Stimulated activated CD4-positive, alpha-beta T cell treated with anti-CD3 and anti-CD28 coated beads, Interleukin-15, amount 100 ng/mL, for 24 hours (primary cell): ENCODE measurements at places on chromosomes 3 and 15.

DNA sequence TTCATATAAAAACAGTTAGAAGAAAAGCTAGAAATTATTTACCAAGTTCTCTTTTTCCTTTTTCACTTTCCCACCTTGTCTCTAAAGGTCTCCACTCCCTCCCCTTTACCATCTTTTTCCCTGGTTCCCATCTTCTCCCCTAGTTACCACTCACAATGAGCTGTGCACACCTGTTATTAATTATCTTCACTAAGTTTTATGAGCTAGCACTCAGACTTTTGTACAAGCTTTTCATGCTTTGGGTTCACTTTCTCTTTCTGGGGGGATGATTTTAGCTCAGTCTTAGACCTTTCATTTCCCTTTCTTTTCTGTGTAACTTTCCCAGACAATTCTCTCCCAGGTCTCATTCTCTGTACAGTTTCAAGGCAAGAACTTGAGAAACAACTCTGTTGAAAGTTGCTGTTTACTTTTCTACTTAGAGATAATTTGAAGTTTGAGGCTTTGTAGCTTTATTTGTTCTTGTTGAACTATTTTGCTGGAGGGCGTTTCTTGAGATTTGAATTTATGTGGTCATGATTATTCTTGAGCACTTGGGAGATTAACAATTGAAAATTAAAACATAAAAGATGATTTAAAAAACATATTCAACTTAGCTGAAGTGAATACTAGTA, 24.0 kb upstream of the AADAC start:
- no peak for DNase-seq

- no peak for DNase-seq
Observed at GRCh38 chr15:88179562-88179961, 77.0 kb downstream of the NTRK3 start.

DNA sequence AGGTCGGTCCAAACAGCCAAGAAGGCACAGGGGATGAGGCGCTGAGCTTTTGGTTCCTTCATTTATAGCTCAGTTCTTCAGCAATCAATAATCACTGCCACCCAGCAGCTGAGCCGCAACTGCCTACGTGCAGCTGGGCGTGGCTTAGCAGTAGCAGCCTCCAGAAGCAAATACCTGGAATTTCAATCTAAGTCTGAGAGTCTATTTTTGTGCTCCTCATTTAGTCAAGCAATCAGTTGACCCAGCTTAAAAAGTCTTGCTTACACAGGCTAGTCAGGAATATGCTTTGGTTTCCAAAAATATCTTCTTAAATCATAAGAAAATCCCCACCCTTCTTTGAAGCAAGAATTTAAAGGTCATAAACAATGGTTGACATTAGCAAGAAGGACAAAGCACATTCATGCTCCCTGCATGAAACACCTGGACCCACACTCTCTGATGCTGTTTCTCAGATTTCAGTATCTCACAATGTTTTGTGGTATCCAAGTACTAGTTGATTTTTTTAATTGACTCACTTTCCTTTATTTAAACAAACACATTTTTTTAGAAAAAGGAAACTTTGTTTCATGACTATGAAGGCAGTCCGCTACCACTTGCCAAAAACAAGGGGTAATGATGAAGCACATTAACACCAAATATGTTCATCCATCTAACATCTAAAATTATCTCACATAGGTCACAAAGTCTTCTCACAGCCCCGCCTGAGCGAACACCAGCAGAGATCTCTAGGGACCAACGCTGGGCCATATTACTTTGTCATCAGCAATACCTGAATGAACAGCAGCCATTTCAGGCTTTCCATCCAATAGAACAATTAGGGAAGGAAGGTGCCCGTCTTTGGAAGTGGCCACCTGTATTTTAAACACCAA, 106.1 kb downstream of the OXNAD1 start:
- peak; percentile 31 for DNase-seq

GRCh38 chr3:68336042-68336441, 596.3 kb downstream of the TAFA4 start:
- DNase-seq: no peak

GRCh38 chr3:140472306-140473020, 205.4 kb upstream of the TRIM42 start:
- DNase-seq: no peak

GRCh38 chr3:195906865-195907683, 1.3 kb downstream of the TNK2 start:
- peak; percentile 77 for DNase-seq

GRCh38 chr3:118433825-118434224, 600.8 kb downstream of the IGSF11 start:
- no peak for DNase-seq

DNA sequence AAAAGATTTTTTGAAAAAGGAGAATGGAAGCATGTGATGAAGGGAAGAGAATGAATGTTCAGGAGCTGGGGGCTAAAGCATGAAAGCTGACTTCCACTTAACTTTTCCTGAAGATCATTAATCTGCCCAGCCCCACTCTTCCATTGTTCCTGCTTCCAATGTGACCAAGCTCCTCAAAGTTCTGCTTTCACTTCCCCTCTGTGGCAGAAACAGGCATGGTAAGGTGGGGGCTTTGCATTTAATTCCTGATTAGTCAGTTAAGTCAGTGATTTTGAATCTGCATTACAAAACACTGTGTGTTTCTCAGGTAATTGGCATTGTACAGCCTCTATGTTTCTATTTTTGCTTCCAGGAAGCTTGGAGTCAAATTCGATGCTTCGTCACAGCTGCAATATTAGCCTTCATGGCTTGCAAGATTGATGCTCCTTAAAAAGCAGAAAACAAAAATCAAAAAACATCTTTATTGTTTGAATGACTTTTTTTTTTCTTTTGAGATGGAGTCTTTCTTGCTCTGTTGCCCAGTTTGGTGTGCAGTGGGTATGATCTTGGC, 7.3 kb upstream of the TM6SF1 start:
- no peak for DNase-seq

DNA sequence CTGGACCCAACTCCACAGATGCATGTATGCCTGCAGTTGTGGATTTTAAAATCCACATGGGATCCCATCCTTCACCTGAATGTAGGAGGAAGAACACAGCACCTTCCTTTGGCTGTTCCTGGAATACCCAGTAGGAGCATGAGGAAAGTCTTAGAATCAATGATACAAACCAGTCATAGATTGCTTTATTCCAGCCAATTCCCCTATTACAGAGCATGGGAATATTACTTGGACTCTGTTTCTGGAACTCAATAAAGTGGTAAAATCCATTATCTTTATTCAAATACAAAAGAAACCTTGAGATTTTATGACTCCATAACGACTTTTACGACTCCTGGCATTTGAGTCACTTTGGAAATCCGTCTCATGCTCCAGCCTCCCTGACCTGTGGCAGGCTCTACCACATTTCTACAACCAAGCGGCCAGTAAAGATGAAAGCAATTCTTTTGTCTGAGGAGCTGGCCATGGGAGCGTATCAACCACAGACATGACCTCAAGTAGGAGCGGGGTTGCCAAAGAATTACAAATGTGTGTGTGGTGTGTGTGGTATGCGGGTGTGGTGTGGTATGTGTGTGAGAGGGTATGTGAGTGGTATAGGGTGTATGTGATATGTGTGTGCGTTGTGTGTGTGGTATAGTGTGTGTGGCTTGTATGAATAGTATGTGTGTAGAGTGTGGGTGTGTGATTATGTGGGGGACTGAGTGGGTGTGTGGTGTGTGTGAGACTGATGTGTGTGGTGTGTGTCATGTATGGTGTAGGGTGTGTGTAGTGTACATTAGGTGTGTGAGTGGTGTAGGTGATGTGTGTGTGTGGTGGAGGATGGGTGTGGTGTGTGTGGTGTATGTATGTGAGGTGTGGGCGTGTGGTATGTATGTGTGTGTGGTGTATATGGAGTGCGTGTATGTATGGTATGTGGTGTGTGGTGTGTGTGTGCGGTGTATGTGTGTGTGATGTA, 40.0 kb downstream of the ARRDC4 start:
- DNase-seq: no peak

DNA sequence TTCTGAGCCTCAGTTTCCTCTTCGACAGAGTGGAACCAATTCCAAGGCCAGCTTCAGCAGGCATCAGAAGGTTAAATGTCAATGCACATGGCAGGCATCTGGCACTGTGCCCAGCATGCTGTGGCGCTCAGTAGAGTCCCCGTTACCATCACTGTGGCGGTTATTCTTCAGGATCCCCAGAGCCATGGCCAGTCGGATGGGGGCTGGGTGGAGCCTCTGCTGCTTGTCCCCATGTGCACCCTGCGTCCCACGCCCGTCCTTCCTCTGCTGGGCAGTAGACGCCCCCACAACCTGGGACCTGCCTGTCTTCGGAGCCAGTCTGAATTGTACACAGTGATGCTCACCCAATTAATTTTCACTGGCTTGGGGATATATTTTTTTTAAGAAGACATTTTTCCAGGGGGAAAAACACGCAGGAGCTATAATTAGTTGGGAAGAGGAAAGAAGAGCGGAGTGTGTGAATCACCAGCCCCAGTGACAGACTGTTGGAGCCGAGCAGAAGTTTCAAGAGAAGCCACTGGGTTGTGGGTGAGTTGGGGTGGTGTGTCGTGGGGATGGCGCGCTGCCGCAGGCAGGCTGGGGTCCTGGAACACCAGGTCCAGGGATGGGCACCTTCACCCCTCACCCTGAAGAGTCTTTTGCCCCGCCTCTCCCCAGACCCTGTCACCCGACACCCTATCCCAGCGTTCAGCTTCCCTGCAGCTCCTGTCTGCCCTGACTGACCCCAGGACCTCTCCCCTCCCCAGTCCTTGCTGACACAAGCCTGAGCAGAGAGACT, 26.8 kb upstream of the RPL29 start:
- no peak for DNase-seq

DNA sequence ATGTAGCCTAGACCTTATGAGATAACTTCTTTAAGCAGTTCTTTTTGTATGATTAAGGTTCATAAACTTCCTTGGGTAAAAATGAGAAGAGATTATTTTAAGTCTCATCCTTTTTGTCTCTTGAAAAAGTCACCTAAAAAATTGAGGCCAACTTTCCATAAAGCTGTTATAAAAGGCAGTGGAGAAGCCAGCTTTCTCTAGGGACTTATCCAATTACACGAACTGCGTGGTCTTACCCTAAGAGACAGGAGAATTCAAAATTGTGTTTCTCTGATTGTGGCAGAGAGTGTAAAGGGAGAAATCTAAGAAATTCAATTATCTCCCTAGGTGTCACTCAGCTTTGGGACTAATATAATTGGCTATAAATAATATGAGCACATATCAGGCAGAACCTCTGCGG, 262.0 kb downstream of the SHOX2 start:
- DNase-seq: no peak

DNA sequence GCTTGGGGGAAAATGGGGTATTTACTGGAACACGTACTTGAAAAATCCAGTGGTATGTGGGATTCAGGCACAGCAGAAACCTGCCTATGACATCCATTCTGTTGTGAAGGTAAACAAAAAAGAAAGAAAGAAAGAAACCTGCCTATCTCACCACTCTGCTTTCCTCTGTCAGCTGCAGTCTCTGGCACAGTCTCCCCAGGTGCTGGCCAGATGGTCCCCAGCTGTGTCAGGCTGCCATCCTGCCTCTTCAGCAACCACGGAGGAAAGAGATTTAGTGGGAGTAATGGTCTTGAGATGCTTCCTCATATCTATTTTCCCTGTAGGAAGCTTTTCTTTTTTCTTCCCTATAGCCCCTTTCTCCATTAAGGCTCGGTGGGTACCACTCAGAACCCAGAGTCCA, 2.5 kb upstream of the PXYLP1 start:
- DNase-seq: no peak
